ENCODE measurements at places on chromosomes 16 and 17.

DNA sequence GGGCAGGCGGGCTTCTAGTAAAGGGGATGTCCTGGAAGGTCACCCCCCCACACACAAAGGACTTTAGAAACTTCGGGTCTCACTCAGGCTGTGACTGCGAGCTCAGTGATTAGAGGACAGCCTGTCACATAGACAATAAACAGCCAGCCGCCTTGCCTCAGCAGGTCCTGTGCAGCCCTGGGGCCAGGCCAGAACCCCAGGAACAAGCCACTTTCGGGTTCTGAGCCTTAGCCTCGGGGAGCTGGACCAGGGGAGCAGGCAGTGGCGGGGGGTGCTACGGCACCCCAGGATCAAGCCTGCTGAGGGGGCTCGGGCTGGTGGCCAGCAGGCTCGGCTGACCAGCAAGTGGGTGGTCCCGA, 1.1 kb downstream of the GAS7 start:
- no peak for DNase-seq

DNA sequence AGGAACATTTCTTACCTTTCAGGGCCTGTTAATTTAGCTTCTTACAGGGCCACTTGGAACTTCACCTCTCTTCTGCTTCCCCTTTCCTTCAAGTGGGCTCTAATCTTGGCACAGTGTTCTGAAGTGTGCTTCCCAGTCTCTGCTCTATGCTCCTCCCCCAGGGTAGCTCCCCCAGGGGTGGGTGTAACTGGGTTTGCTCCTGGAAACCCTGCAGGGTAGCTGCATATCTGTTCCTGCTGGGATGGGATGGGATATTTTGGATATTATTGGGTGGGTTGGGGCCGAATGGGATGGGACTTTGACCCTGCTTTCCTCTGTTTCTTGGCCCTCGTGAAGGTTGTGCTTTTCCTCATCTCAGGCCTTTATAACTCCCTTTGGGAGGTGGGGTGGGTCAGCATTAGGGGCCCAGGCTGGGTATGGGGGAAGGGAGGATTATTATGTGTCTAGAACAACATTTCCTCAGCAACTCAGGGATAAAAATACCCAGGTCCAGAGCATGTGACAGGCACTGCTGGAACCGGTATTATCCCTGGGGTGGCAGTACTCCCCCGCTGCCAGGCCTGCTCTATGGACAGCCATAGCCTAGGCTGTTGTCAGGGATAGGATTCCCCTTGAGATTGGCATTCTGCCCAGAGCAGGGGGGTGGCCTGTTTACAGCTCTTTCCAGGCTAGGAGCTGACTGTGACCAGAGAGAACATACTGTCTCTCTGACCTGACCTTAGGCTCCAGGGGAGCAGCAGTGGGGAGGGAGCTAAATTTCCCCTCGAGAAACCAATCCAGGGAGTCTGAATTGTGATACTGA, 5.0 kb downstream of the NFE2L1 start:
- DNase-seq = peak; percentile 47

DNA sequence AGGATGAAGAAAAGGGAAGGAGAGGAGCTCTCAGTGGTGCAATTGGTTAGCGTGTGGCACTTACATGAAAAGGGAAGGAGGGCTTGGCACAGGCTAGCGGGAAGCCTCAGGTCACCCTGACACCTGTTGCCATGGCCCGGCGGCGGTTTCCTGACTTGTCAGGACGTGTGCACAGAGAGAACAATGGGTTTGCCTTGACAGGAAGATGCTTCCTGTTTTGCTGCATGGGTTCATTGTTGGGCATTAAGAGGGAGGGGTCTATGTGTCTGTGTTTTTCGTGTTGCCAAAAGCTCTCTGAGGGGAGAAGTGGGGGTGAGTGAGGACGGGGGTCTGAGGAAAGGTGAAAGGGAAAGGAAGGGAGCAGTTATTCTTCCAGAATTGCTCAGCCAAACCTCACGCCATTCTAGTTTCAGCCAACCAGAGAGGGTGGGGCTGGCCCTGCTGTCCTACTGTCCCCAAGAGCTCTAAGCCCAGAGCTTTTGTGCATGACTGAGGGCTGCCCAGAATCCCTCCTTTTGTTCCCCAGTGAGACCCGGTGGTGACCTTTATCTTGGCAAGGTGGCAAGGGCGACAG, 17.1 kb upstream of the CCR7 start:
- DNase-seq = peak; percentile 94

DNA sequence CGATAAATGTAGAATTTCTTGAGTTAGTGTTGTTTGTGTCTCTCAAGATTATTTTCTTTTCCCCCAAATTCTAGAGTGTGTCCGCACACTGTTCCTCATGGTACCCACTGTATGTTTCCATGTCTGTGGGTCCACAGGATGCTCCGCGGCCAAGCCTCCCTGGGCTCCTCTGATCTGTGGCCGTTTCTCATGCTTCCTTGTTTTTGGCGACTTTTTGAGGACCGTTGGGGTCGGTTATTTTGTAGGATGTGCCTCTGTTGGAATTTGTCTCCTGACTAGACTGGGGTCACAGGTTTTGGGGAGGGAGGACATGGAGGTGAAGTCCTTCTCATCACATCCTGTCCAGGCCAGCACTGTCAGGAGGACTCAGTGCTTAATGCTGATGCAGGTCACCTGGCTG, 140.0 kb downstream of the LAT start:
- no peak for DNase-seq

- DNase-seq = peak; percentile 92
Measured at GRCh38 chr17:44708401-44709263, at the start of gene DBF4B. DBF4B (plus strand) TSS chr17:44708665; CDS start chr17:44708821, 156 bp downstream.

GRCh38 chr16:1788708-1789100, 4.8 kb downstream of the IGFALS start:
- DNase-seq = no peak

DNA sequence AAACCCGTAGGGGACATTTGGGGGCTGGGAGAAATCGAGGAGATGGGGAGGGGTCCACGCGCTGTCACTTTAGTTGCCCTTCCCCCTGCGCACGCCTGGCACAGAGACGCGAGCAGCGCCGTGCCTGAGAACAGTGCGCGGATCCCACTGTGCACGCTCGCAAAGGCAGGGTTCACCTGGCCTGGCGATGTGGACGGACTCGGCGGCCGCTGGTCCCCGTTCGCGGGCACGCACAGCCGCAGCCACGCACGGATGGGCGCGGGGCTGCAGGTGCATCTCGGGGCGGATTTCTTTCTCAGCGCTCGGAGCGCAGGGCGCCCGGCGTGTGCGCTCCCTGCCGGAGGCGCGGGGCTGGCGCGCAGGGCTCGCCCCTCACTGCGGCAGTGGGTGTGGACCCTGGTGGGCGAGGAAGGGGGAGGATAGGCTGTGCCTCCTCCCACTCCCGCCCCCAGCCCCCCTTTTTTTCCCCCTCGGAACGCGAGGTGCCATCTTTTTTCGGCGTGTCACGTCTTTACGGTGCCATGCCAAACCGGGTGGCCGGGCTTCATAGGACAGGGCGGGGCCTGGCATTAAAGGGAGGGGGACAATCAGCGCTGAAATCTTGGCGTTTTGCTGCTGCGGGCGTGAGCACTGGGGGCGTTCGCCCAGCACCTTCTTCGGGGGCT, 1.1 kb downstream of the MAPT start:
- DNase-seq = peak; percentile 40

GRCh38 chr16:12724226-12724625, 79.5 kb downstream of the CPPED1 start:
- no peak for DNase-seq

- no peak for DNase-seq
Measured at GRCh38 chr17:10172241-10172741, 26.1 kb downstream of the GAS7 start.

GRCh38 chr17:17754719-17755686, 73.7 kb downstream of the RAI1 start:
- no peak for DNase-seq

DNA sequence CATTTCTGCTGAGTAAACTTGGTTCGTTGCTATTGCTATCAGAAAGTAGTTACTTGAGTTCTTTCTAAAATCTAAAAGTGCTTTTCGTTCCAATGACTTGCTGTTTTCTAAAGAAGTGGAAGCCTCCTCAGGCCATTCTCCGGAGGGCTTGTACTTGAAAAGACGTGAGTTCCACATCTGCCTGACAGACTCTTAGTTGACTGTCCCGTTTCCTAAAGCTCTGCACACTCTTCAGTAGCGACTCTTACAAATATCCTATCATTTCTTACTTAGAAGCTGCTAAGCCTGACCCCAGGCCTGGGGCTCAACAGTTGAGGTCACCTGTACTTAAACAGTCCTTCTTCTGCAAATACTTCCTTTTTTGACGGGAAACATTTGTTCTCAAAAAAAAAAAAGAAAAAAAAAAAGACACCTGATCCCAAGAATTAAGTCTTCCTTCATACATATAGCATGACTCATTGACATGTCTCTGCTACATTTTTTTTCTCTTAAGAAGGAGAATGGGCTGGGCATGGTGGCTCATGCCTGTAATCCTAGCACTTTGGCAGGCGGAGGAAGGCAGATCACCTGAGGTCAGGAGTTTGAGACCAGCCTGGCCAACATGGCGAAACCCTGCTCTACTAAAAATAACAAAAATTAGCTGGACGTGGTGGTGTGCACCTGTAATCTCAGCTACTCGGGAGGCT, 61.5 kb downstream of the DHRS7C start:
- DNase-seq = no peak

DNA sequence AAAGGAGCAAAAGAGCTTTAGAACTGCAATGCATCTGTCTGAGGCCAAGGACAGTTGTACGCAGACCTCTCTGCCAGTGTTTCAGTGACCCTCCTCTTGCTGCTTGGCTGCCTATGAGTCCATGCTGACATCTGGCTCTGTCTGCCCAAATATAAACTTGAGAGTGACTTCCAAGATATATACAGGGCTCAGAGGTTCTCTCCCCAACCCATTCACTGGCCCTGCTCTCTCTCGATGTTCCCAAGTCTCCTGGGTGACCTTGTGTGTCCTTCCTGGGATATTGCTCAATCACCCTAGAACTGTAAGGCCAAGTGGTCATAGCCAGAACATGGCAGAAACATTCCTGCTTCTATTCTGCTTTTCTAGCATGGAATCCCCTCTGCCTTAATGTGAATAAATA, 716.3 kb downstream of the WWOX start:
- no peak for DNase-seq

- DNase-seq = no peak
Measured at GRCh38 chr16:82116535-82116934, 53.5 kb downstream of the MPHOSPH6 start.

GRCh38 chr16:68274441-68274840, 10.1 kb downstream of the SLC7A6 start:
- DNase-seq = no peak

DNA sequence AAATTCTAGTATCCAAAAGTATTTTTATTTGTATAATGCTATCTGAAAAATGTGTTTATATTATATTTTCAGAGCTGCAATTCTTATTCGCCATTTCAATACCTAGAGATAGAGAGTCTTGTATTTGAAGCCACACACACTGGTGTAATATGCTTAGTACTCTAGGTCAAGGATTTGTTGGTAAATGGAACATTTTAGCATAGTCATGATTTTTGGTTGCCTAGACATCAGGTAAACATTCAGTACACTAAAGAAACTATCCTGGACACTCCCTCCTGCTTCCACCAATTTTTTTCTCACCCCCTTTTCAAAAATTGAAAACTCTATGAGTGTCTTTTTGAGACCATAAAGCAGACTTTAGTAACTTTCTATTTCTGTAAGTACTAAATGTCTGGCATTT, 20.8 kb downstream of the ABHD15 start:
- DNase-seq = no peak

Measured in RPMI8226 (cell line).